ENCODE measurements at places on chromosomes 12 and 14. TPM values are rescaled to one million over a fixed set of nuclear protein-coding genes. Genes with fewer than 3 reads are reported as not detected.

Gene PRIMA1
- not detected for polyA plus RNA-seq

Gene LMBR1L
- 63.1 TPM for polyA plus RNA-seq

Gene CCDC88C
- polyA plus RNA-seq, result not detected

GRCh38 chr14:44154874-44155273, 352.2 kb downstream of the FSCB start:
- no peak for DNase-seq

GRCh38 chr12:51951843-51952722, 584 bp downstream of the ACVR1B start:
- no peak for DNase-seq

GRCh38 chr12:54378796-54379397, 5.6 kb downstream of the ZNF385A start:
- DNase-seq, result no peak

Gene DLK1
- not detected for polyA plus RNA-seq

Gene LRFN5
- polyA plus RNA-seq, result 0.07 TPM

DNA sequence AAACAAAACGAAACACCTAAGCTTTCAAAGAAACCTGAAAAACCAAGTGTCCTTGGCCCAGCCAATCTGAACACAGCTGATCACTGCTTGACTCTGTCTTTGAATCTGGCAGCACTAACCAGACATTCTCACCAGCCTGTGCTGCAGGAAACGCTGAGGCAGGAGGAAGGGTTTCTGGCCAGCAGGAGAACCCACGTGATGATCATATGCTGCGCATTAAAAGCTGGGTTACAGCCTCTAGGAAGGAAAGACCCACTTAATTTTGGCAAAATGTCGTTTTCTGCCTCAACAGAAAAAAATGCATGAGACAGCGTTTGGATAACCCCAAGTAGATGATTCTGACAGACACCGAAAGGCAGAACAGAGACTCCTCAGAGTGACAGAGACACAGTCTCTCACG, 9.8 kb downstream of the APPL2 start:
- peak; percentile 95 for DNase-seq

Gene CLEC6A
- polyA plus RNA-seq, result not detected

All from BJ (cell line).